ENCODE measurements at places on chromosomes 2 and 18. TPM values are rescaled to one million over a fixed set of nuclear protein-coding genes. Genes with fewer than 3 reads are reported as not detected.

Gene TMEM178A
- 0.32 TPM for total RNA-seq

GRCh38 chr2:25342372-25343186 is 854 bp upstream of the DNMT3A start:
- peaks cover 42% of the 10 kb centered on the region for H3K4me1 ChIP-seq
- peak; percentile 66 for DNase-seq
- H3K4me3 ChIP-seq = peak overlapping the region; percentile 59
- no peaks in the 10 kb centered on the region for H3K36me3 ChIP-seq
- H3K27ac ChIP-seq = no peak overlapping the region
- peaks cover 3% of the 10 kb centered on the region for H3K27me3 ChIP-seq

DNA sequence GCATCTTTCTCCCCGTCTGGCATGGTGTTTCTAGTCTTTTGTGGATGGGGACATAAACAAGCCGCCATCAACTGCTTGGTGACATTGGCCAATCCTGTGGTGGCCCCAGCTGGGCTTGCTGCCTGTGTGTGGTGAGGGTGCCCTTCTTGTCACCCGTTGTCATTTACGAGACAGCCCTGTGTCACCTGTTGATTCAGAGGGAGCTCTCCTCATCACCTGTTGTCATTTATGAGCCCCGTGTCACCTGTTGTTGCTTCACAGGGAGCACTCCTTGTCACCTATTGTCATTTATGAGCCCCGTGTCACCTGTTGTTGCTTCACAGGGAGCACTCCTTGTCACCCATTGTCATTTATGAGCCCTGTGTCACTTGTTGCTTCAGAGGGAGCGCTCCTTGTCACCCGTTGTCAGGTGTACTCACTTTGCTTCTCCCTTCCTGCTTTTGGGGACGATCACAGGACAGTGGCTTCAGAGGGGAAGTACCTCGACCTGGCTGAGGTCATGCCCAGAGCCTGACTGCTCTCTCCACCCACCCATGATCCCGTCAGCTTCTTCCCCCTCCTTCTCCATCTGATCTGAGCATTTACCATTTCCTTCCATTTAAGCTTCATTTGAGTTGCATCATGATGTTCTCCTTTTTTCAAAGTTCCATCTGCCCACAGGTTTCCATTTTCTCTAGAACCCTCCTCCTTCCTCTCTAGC is 29.1 kb downstream of the HPCAL1 start:
- peak overlapping the region; percentile 42 for H3K4me3 ChIP-seq

GRCh38 chr2:133400411-133400810 is 167.9 kb downstream of the NCKAP5 start:
- H3K4me3 ChIP-seq = no peak overlapping the region
- H3K27ac ChIP-seq = no peak overlapping the region
- H3K27me3 ChIP-seq = no peaks in the 10 kb centered on the region
- H3K4me1 ChIP-seq = no peaks in the 10 kb centered on the region
- no peaks in the 10 kb centered on the region for H3K36me3 ChIP-seq

DNA sequence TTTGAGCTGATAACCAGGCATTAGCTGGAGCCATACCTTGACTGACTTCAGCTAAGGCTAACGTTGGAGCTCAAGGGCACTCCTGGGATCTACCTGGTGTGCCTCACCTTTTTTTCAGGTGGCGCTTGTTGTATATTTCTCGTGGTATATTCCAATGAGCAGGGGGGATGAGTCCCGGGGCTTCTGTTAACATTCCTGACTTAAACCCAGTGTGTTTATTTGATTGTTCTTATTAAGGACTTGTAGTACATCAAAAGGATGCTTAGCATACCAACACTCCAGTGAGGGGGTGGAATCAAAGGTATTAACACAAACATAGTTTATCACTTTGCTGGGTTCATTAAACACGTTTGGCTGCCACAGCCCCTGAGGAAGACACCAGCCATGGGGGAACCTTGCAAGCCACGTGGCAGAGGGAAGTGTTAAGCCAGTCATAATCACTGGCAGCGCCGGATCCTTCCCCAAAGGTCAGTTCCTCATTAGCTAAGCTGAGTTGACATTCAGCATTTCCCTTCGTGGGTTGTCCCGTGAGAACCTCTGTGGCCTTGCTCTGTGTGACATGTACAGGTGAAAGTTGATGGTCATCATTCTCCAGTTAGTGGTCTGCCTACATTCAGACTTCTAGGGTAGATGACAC is 119.5 kb upstream of the MCFD2 start:
- no peak overlapping the region for H3K4me3 ChIP-seq
- H3K36me3 ChIP-seq = peaks cover 25% of the 10 kb centered on the region
- H3K27me3 ChIP-seq = no peaks in the 10 kb centered on the region
- no peak for DNase-seq

- H3K4me3 ChIP-seq = no peak overlapping the region
- no peak overlapping the region for H3K27ac ChIP-seq
- H3K4me1 ChIP-seq = no peaks in the 10 kb centered on the region
- H3K27me3 ChIP-seq = no peaks in the 10 kb centered on the region
- no peaks in the 10 kb centered on the region for H3K36me3 ChIP-seq
- DNase-seq = no peak
These were observed 21.0 kb upstream of the CTLA4 start for GRCh38 chr2:203846490-203847105.

DNA sequence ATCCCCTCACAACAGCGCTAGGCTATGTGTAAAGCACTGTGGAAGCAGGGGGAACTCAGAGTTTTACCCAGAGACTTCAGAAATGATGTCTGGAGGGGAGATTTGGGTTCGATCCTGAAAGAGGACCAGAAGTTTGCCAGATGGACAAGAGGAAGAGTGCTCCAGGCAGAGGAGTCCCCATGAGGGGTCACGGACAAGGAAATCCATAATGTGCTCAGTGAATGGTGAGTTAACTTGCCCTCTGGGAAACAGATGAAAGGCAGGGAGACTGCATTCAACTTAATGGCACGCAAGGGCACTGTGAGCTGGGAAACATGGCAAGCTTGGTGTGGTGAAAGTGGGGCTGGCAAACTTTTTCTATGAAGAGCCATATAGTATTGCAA is 6.0 kb upstream of the ASAP2 start:
- no peak for DNase-seq
- peaks cover 16% of the 10 kb centered on the region for H3K27me3 ChIP-seq
- H3K27ac ChIP-seq = no peak overlapping the region
- no peaks in the 10 kb centered on the region for H3K4me1 ChIP-seq
- H3K4me3 ChIP-seq = no peak overlapping the region

GRCh38 chr2:159773426-159773825 is 24.6 kb downstream of the CD302 start:
- DNase-seq = no peak
- no peak overlapping the region for H3K27ac ChIP-seq
- H3K4me3 ChIP-seq = no peak overlapping the region
- H3K36me3 ChIP-seq = no peaks in the 10 kb centered on the region
- H3K4me1 ChIP-seq = no peaks in the 10 kb centered on the region

DNA sequence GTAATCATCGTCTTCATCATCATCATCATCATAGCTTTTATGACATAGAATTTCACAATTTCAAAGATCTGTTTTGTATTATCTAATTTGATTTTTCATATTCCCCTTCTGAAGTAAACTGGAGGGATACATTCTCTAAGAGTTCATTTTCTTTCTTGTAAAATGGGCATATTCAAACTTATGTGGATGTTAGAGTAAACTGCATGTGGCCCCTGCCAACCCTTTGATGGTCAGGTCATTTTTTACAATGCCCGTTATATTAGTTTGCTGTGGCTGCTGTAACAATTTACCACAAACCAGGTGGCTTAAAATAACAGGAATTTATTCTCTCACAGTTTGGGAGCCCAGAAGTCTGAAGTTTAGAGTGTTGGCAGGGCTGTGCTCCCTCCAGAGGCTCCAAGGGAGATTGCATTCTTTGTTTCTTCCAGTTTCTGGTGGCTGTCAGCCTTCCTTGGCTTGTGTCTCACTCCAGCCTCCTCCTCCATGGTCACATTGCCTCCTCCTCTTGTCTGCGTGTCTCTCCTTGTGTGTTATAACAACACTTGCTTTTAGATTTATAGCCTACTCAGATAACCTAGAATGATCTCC is 127.5 kb upstream of the MMADHC start:
- H3K4me1 ChIP-seq = no peaks in the 10 kb centered on the region
- H3K4me3 ChIP-seq = no peak overlapping the region
- H3K27ac ChIP-seq = no peak overlapping the region
- DNase-seq = no peak
- H3K36me3 ChIP-seq = no peaks in the 10 kb centered on the region

All from T-cell (primary cell).